Activated naive CD4-positive, alpha-beta T cell treated with anti-CD3 and anti-CD28 coated beads, Interleukin-2, amount 50 U/mL, for 72 hours (primary cell): ENCODE measurements at places on chromosomes 1 and 21.

DNA sequence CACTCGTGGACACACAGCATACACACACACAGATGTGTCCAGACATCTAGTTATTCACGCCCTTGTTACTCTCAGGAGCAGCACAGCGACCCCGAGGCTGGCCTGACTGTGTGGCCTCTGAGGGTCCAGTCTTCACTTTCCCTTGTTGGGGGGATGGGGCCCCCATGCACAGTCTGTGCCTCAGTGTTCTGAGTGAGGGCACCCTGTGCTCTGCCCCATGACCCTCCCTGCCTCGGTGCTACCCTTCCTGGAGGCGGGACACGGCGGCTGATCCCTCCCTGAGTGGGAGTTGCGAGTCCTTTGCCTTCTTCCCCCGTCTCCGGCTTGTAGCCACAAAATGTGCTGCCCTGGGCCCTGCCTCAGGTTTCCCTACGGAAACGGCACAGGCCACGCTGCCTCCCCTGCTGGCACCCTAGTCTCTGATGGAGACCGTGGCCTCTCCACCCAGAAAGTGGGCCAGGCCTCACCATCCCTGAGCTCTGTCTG is 8.6 kb downstream of the CSTB start:
- DNase-seq, result no peak

GRCh38 chr1:162899422-162900146 is 38.6 kb upstream of the CCDC190 start:
- DNase-seq, result no peak

DNA sequence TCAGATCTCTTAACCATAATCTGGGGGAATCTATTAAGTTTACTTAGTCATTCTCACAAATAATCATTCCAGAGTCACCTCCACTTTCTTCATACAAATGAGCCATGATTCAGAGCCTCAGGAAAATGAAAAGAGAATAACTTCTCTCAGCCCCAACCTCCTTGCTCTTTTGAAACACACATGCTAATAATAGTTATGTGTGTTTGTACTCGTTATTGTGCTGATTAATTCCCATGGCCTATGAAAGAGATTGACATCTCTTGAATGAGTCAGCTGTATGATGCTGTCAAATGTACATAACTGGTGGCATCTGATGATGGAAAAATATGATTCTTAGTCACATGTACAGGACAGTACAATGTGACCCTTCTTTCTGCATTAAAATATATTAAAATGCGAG is 41.5 kb downstream of the DTL start:
- DNase-seq, result no peak

DNA sequence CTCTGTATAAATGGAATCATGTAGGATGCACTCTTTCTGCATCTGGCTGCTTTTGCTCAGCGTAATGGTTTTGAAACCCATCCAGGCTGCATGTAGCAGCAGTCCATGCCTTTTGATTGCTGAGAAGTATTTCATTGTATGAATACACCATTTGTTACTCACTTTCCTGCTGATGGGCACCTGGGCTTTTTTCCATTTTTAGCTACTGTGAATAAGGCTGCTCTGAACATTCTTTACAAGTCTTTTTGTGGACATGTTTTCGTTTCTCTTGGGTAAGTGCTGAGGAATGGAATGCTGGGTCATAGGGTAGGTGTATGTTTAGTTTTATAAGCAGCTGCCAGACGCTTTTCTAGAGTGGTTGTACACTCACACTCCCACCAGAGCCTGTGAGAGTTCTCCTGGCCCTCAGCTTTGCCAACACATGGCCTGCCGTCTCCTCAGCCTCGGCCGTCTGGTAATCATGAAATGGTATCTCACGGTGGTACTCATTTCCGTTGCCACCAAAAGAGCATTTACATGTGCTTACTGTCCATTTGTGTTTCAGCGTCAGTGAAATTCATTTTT is 22.7 kb downstream of the SLX9 start:
- DNase-seq, result no peak

DNA sequence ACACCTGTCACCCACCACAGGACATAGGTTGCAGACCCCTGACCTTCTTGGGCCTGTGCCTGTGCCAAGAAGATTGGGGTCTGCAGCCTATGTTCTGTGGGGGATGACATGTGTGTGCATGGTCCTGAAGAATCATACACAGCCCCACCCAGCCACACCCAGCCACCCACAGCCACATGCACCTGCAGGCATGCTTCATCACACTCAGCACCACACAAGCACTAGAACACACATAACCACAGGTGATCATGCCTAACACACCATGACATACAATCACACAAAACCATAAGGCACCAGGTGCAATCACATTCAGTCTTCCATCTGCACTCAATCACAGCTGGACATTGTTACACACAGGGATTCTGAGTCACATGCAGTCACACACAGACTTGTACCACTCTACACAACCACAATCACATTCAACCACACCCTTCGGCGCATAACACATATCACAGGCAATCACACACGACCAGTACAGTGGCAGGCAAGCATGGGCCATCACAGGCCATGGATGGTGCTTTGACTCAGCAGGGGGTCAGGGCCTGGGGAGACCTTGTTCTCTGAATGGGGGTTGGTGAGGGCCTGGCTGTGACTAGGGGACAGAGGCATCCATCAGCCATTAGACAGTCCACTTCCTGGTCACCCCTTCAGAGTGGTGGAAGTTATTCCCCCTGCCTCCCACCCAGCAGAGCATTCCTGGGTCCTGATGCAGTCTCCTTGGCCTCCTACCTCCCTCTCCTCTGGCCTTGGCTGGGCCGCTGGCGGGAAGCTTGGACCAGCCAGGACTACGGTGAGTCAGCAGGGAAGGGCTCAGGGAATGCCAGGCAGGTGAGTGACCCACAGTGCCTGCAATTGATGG is 44.3 kb upstream of the EPS8L3 start:
- no peak for DNase-seq

GRCh38 chr1:101924700-101925099 is 72.0 kb downstream of the OLFM3 start:
- no peak for DNase-seq

- DNase-seq, result no peak
Measured at GRCh38 chr1:214537872-214538473, 13.4 kb downstream of the PTPN14 start.

- DNase-seq, result peak; percentile 55
Measured at GRCh38 chr1:32871364-32872191, 866 bp upstream of the FNDC5 start.

GRCh38 chr1:168653567-168653966 is 75.4 kb downstream of the DPT start:
- no peak for DNase-seq

- no peak for DNase-seq
Measured at GRCh38 chr1:50972766-50973165, 2.7 kb downstream of the CDKN2C start.

- no peak for DNase-seq
Measured at GRCh38 chr1:173212952-173213491, 5.9 kb upstream of the TNFSF4 start.

DNA sequence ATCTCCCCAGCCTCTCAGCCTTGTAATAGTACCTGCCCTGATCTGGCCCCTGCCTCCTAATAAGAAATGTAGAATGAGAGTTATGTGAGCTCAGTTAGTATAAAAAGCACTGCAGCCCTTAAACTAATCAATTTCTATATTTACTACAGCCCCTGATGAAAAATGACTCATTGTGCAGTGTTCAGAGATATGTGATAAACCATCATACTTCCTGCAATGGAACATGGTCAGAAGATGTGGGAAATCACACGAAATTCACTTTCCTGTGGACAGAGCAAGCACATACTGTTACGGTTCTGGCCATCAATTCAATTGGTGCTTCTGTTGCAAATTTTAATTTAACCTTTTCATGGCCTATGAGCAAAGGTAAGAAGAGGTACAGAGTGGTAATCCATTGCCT is 176.8 kb upstream of the PDE4B start:
- no peak for DNase-seq

DNA sequence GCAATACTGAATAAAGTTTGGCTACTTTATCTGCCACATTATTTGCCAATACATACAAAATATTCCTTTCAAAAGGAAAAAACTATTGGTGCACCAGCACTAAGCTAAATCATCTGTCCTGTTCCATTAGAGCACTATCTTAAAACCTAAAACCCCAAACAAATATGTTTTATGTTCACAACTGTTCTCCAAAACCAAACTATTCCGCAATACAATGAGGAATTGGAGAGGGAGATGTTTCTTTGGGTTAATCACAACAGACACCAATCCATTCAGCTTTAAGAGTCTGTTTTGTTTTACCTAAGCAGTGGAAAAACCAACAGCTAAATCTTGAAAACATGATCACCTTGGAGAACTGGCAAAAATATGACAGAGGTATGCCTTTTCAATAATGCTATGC is 85.1 kb downstream of the ZNF644 start:
- DNase-seq, result no peak

- no peak for DNase-seq
Measured at GRCh38 chr21:43717967-43718871, 710 bp upstream of the PDXK start.

- DNase-seq, result no peak
Measured at GRCh38 chr1:157404063-157404501, 148.2 kb downstream of the FCRL5 start.

- DNase-seq, result no peak
Measured at GRCh38 chr1:25103164-25103795, 129.0 kb downstream of the SYF2 start.

DNA sequence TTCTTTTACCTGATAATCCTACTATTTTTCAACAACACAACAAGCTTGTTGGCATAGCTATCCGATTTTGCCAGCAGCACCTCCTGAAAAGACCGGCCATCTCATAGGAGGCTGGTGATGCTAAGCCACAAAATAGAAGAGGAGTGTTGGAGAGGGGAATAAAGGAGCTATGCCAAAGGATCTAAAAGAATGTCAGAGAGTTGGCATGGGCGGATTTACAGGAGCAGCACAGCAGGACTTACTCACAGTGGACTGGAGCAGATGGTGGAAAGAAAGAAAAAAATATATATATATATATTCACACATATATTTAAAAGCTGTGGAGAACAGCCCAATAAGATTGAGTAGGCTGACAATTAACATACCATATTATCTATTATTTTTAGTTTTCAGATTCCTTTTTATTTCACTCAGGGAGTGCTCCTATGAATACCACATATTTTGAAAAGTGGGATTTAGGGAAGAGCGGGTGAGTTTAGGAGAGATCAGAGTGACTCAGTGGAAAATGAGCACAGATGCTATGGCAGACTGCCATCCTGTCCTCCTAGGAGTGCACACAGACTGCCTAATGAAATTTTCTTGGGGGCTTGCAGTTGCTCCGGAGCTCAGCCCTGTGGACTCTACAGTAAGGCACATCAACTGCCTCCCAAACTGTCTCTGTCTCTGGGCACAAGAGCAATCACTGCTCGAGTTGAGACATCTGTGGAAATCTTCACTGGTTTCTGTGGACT is 394.4 kb upstream of the CHRM3 start:
- no peak for DNase-seq

GRCh38 chr1:119228335-119229080 is 88.1 kb upstream of the WARS2 start:
- DNase-seq, result no peak

DNA sequence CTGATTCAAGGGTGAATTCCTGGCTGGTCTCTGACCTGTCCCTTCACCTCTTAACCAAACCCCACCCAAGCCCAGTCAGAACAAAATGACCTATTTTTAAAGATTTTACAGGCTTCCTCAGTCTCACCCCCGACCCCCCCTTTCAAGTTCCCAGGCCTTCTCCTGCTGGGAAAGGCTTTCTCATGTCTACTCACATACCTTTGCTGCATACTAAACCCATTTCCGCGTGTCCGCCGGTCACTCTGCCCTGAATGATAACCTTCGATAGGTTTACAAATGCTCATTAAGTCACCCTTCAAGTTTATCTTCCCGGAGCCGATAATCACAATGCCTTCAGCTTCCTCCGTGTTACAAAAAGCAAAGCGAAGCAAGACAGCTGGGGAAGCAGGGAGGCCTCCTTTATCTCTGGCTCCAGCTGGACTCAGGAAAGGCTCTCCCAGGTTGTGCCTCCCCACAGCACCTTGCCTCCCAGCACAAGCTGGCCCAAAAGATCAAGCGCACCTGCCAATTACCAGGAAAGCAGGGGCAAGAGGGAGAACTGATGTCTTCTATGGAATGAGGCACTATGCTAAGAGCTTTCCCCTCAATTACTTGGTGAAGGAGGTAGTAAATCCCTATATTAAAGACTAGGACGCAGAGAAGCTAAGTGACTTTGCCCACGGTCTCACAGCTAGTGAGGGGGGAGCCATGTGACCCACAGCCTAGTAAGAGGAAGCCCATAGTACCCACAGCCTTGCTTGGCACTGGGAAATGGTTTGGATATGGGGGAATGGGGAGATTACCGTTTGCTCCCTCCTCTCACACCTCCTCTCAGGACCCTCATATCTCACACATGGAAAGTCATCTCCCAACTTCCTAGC is 15.9 kb downstream of the SMIM12 start:
- no peak for DNase-seq

DNA sequence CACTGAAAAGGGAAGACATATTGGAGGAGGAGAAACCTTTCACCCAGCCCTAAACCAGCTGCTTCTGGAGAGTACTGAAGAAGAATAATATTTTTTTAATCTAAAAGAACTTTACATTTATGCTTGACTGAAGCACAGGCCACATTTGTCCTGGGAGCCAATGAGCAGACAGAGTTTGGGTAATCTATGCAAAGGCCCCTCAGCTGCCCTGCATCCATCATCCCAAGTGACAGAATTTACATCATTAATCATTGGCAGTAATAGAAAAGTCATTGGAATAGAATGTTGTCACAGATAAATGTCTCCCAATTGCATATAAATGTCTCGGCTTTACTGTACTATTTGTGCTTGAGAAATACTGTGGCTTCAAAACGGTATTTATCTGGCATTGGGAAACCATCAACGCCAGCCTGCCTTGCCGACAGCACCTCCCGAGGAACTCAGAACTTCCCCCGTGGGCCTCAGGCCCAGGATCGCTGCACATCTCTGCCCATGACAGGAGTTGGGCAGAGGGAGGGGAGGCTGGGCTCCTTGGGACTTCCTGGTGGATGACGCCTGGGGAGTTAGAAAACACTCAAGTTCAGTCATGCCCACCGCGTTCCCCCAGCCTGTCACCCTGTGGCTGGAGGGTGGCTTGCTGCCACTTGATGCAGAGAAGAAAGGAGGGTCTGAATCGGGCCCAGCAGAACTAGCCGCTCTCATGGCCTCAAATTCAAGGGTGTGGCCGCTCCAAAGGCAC is 133.1 kb downstream of the CAMTA1 start:
- DNase-seq, result no peak

DNA sequence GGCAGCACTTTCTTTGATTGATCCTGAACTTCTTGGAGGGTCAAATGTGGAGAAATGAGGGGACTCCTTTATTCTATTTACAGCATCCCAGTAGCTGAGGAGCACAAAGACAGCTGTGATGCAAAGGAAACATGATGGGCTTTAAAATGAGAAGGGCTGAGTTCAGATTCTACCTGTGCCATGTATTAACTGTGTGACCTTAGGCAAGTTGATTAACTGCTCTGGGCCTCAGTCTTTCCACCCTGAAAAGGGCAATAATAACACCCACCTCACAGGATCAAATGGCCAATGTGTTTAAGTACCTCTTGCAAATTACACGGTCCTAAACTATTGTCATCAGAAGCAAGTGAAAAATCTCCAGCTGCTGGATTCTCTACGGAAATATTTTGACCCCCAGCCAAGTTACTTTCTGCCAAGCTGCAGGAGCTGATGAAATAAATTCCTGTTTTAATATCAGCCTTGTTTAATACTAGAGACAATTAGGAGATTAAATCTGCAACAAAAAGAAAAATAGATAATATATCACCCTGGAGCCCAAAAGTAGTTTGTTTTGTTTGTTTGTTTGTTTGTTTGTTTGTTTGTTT is 15.7 kb downstream of the TMEM81 start:
- no peak for DNase-seq
